ENCODE measurements at places on chromosomes 16 and 17.

- DNase-seq: no peak
These were observed 591 bp downstream of the YPEL3 start for GRCh38 chr16:30095166-30096078.

GRCh38 chr17:51667706-51668083 is 407.3 kb downstream of the UTP18 start:
- no peak for DNase-seq

DNA sequence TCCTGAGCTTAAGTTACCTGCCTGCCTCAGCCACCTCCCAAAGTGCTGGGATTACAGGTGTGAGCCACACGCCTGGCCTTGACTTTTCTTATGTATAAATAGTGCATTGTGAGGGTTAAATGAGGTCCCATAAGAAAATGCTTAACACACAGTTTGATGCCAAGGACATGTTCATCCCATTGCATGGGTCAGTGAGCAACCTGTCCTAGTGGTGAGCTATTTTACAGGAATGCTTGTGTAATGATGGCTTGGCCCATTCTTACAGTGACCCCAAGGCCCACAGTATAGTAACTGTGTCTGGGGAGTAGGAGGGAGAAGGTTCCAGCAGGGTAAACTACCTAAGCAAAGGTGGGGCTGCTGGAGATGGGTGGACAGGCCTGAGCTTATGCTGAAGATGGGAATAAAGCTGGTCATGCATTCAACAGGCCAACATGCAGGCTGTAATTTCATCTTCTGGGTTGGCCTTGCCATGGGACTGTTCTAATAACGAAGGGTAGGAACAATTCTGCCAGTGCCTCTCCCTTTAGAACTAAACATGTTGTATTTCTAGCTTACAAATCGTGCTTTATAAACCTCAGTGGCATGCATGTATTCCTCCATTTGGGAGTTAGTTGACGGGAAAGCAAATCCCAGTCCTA is 6.2 kb downstream of the ACSF2 start:
- DNase-seq: no peak

DNA sequence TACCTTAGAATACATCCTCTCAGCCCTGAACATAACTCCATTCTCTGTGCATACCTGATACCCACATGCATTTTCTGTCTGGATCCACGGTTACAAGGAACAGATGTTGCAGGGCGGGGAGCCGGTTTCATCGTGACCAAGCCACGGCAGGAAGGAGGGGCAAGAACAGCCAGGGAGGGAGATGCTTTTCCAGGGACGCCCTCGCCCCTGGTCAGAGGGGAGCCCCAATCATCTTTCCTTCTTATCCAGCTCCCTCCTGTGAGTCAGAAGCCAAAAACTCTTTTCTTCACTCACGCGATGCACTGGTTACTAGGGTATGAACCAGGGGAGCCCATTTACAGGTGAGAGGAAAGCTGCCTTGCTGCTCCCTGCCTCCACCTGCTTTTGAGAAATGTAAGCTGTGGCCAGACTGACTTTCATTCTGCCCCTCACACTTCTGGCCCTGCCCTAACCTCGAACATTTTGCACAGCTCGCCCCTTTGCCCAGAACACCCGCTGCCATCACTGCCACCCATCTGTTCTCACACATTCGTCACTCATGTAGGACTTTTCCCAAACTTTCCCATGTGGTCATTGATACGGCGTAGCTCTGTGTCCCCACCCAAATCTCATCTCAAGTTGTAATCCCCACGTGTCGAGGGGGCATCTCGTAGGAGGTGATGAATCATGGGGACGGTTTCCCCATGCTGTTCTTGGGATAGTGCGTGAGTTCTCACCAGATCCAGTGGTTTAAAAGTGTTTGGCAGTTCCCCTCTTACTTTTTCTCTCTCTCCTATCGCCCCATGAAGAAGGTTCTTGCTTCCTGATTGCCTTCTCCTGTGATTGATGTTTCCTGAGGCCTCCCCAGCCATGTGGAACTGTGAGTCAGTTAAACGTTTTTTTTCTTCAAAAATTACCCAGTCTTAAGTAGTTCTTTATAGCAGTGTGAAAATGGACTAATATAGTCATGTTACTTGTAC is 20.5 kb downstream of the FOXL1 start:
- DNase-seq: no peak

Measured in CD4-positive, alpha-beta T cell treated with Interleukin-2 at 100 ng/mL for 4 hours (primary cell).